ENCODE measurements at places on chromosomes 2 and 18.

GRCh38 chr2:142868229-142868762 is 9.2 kb upstream of the KYNU start:
- DNase-seq, result peak; percentile 42

DNA sequence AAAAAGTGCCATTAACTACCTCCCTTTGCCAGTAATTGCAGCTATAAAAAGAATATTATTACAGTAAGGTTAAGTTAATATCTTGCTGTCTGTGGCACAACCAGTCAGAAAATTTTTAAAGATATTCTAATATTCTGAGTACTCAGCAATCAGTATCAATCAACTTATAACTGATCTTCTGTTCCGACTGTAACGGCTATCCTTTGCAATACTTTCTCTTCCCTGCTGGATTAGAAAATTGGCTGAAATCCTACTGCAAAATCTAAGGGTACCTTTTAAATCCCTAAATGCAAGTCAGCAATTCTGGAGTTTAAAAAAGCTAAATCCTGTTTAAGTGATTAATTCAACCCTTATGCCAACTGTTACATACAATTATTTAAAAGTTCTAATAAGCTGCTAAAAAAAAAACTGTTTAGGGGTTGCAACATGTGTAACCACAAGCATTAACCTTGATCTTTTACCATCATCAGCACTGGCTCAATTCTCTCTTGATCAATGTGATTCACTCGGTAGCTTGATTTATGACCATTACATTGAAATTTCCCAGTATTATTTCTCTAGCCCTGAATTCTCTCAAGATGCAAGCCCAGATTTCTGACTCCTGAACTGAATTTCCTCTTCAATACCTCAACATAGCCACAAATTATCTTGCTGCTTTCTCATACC is 20.5 kb downstream of the GAREM1 start:
- no peak for DNase-seq

- DNase-seq, result no peak
Observed at GRCh38 chr18:46502444-46502843, 154.6 kb downstream of the LOXHD1 start.

- DNase-seq, result no peak
Observed at GRCh38 chr18:51811883-51812282, 528.1 kb upstream of the DCC start.

DNA sequence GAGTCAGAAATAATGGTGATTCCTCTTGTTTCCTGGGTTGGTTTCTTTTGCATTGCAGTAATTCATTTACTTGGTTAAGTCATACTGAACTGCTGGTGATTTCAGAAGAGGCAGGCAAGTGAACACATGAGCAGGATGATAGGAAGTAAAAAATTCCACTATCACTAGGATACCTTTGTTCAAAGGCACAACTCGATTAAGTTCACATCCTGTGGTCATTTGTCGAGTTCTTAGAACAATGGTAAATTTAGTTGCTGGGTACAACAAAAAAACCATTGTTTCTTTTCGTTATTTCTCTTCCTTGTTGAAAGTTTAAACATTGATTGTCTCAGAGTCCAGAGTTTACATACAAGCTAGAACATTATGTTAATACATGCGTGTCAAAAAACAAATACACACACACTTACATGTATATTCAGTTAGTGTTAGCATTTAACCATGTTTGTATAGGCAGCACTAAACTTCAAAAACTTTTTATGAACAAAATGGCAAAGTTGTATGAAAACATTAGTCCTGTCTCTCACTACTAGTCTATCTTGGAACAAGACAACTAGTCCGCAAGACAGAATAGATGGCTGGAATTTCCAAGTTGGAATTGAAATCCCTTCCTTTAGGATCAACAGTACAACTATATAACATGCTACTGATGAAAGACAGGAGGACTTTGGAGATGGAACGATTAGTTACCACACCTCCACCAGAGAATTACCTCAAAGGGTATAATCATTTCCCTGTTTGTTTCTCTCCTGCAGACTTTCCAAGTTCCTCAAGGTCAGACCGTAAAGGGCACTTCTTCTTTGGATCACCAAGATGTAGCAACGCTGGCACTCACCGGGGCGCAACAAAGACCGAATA is 26.2 kb downstream of the STK39 start:
- DNase-seq, result no peak

GRCh38 chr2:233007739-233008138 is 5.3 kb downstream of the NGEF start:
- DNase-seq, result no peak

DNA sequence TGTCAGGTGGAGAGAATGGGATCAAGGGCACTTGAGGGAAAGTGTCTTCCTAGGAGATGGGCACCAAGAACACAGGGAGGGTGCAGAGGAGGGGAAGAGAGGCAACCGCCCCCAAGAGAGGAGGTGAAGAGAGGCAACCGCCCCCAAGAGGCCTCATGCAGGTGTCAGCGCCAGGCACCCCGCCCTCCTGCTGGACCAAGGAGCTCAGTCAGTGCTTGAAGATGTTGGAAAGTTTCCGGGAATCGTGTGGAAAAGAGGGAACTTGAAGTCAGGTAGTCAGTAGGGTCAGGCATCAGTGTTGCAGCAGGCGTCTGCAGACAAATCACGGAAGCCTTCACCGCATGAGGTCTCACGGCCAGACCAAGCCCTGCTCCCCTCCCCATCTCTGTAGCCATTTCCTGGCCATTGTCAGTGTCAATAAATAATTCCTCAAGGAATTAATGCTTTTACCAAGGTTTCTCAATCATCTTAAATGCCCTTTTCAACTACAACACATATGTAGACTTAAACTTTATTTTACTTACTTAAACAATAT is 353.1 kb downstream of the EIPR1 start:
- no peak for DNase-seq

DNA sequence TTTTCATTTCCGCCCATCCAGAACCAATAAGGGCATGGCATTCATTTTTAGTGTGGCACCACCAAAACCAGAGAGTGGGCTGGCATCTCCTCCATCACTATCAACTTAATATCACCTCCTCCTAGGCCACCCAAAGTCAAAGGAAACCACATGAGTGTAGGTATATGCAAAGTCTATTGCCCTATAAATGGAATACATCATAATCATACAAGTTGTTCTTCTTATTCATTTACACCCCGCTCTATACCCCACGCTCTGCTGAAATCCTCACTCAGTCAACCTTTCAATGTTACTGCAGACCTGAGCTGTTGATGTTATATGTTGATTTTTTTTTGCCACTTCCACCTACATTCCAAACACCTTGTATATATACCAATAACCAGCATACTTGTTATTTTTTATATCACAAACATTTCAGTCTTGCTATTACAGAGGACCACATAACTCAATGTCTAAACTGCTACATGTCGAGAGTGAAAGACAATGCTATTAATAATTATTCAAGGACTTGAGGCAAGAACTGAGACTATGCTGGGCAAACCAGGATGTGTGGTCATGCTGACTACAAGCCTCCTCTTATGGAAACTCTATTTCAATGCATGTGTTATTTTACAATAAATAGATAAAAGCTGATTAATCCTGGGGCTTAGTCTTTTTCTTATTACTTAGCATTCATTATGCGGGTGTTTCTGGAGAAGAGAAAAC is 466.5 kb upstream of the ID2 start:
- no peak for DNase-seq

DNA sequence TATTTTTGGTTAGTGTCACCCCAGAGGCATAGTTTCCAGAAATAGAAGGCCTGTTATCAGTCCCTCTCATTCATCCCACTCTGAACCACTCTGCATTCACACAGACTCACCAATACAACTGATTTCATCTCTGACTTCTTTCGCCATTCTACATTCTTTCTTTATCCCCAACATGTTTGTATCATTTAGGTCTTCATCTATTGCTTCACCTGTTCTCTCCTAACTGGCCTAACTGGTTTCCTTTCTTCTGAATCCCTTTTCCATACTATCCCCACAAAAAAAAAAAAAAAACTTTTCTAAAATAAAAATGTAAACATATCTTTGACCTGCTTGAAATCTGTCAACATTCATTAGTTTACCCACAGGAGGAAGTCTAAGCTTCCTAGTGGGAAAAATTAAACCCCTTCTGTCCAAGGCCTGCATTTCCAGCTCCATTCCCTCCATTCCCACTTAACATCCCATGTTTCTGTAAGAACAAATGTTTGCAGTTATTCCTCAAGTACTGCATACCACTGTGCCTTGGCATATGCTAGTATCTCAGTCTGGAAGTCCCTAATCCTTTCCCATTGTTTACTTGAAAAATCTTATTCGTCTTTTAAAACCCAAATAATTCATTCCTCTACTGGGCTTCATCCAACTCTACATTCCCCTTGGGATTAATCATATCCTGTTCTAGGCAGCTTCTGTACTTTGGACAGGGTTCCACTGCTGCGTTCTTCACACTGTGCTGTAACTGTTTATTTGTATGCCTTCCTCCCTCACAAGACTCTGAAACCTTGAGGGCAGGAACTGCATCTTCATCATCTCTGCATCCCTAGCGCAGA is 68.5 kb downstream of the FIGN start:
- DNase-seq, result peak; percentile 32

DNA sequence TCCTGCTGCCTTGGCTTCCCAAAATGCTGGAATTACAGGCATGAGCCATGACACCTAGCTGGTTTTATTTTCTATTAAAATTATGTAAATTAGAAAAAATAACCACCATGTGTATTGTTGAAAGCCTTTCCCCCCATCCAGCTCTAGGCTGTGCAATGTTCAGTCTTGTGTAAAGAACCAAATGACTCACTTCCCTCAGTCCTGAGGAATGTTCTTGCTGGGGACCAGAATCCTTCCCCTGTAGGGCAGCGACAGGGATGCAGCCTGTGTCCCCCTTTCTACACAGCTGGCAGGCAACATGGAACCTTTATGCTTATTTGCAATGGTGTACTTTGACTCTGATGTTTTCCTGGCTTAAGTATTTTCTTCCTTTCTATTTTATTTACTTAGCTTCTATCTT is 29.4 kb downstream of the AOX1 start:
- DNase-seq, result peak; percentile 50

DNA sequence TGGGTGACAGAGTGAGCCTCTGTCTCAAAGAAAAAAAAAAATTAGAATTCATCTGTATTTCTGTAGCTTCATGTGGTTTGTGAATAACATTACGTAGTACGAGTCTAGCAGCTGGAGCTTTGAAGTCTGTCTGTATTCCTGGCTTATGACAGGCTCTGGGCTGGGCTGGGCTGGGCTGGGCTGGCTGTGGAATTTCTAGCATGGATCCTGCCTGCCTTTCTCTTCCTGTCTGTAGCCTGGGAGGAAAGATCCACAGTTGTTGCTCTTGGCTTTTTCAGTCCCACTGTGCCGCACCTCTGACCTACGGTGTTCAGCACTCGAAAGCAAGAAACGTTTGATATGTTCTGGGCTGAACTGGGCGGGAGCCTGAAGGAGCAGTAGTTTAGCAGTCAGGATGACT is 55.4 kb downstream of the BOLA3 start:
- no peak for DNase-seq

DNA sequence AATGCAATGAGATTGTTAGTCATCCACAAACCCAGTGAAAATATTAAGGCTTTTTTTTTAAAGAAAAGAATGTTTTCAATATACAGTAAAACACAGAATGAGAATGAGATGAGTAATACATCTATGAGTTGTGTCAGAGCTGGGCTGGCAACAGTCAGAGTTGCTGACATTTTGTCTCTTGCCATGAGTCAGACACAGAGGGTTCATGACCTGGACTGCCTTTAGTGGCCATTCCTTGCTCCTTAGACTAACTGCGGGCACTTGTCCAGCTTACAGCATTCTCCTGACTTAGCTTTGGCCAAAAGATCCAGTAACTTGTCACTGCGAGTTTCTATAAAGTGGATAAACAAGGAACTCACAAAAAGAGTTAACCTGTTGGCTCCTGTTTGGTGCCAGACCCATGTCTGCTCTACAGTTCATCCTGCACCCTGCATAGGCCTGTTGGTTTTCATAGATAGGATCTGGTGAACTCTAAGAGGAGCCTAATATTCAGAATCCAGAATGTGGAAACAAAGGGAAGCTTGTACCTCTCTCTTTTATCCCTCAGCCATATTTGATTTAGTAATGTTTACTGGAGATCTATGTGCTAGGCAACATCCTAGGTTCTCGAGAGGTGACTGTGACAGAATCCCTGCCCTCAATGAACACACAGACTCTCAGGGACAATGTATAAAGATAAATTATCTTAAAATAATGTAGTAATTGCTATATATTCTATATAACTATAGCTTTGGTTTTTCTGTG is 391.5 kb upstream of the VWC2L start:
- DNase-seq, result peak; percentile 35

DNA sequence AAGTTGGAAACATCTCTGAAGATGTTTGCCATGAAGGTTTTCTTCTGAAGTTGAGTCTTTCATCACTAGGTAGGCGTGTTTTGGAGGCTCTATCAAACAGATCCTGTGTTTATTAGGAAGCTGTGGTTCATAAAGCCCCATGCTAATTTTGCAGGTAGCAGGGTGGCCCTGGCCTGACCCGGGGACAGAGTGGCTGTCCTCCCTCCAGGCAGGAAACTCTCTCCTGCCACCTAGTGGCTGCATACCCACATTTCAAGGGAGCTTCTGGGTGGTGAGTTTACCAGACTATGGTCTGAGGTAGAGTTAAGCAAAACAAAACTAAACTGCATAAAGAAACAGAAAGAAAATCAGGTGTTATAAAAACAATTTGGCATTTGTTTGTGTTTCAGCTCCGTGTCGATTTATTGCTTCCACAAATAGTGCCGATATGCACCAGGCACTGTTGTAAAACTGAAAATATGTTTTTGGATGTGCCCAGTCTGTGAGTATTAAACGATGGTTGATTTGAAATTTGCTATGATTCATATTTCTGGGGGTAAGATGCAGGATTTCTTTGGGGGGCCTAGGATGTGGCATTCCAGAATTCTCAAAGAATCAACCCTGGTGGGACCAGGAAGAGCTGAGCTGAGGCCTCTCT is 26.0 kb upstream of the IL37 start:
- DNase-seq, result peak; percentile 66

- DNase-seq, result no peak
Observed at GRCh38 chr2:231111987-231112386, 12.9 kb downstream of the HTR2B start.

DNA sequence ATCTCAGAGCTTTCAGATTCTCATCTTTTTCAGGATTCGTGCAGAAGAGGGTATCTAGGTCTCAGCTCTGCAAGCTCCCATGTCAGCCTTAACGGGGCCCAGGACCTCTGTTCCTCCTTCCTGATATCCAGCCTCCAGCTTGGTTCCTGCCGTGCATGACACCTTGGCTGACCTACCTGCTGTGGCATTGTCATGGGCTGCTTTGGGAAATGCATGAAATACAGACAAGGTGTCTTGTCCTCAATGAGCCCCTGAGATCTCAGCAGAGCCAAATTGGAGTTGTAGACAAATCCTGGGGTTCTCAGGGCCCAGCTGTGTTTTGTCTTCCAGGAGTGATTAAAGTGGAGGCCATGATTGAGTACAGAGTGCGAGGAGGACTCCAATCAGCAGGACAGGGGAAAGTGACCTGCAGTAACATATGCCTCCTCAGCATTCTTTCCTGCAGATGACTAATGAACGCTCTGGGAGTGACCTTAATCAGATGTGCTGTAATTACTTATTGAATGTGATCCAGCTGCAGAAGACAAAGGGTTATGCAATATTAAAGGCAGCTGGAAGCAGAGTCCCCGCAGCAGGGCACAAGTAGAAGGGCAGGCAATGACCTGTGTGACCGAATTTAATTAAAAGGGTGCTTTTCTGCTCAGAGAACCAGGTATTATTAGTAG is 141.1 kb downstream of the CCBE1 start:
- DNase-seq, result no peak

- DNase-seq, result no peak
Observed at GRCh38 chr2:103464831-103465230, 703.0 kb downstream of the TMEM182 start.
